ENCODE measurements at places on chromosomes 7 and 10. TPM values are rescaled to one million over a fixed set of nuclear protein-coding genes. Genes with fewer than 3 reads are reported as not detected.

Gene CYP2C9
- total RNA-seq, result 2.9 TPM

Gene INA
- not detected for total RNA-seq

Gene CPEB3
- total RNA-seq, result 9.6 TPM

Gene ANKRD2
- not detected for total RNA-seq

DNA sequence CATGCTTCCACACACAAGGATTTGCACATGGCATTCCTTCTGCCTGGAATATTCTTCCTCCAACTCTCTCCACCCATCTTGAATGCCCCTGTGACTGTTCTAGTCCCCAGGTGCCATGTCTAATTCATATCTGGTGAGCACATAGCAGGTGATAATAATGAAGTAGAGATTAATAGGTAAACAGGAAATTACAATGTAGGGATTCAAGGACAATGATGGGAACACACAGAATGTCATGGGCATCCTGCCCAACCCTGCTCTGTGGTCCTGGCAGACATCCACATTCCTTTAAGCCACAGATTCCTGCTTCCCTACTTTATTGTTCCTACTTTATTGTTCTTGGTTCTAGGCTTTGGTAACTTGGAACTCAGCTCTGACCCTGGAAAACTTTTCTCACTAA lies 115.8 kb downstream of the THSD7A start:
- no peak for DNase-seq

- DNase-seq, result no peak
Observed at GRCh38 chr10:100265821-100266485, 1.5 kb downstream of the CWF19L1 start.

GRCh38 chr10:121403527-121403926 lies 194.7 kb downstream of the FGFR2 start:
- DNase-seq, result no peak

DNA sequence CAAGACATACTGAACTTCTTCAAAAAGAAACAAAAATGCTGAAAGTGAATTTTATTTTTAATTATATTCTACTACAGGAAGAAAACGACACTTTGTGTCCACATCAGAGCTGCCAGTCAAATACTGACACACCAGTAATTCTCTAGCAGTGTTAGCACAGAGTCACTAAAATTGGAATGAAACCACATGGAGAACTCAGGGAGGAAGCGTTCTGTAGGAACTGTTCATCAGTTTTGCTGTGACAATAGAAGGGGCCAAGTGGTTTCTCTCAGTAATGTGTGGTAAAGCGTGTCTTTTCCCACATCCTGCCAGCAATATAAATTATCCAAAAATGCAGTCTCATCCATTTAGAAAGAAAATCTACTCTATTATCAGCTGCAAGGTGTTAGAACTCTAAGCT lies 683.3 kb downstream of the GRM8 start:
- DNase-seq, result no peak

GRCh38 chr10:69728335-69728870 lies 73.3 kb upstream of the COL13A1 start:
- no peak for DNase-seq

DNA sequence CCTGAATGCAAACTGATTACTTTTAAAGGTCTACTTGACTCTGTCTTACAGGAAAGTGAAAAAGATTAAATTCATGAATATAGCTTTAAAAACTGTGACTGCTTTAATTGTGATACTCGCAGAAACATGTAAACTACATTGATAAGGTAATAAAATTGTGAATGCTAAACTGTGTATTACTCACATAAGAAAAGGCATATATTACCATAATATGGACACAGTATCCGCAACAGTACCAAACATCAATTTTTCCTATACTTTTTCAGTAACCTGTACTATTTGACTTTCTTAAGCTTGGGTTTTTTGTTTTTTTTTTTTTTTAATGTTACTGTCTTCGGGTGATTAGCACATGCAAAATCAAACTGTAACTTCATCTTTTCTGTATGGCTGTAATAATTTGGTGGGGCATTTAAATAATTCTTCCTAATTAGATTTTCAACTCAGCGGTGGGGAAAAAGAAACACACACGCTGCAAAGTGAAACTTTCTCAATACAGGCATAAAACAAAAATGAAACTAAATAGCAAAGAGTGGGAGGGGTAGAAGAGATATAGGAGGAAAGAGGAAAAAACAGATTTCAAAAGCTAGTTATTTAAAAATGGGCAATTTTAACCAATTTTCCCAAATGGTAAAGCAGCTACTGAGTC lies 23.2 kb downstream of the NT5C3A start:
- no peak for DNase-seq
